ENCODE measurements at places on chromosomes 2 and 18. TPM values are rescaled to one million over a fixed set of nuclear protein-coding genes. Genes with fewer than 3 reads are reported as not detected.

TUBA4B gene
- total RNA-seq = 0.26 TPM

APOB gene
- total RNA-seq = not detected

ALLC gene
- not detected for total RNA-seq

STAT1 gene
- 67.8 TPM for total RNA-seq

ZAP70 gene
- not detected for total RNA-seq

UGT1A5 gene
- total RNA-seq = not detected

DYNAP gene
- not detected for total RNA-seq

MC2R gene
- total RNA-seq = not detected

MERTK gene
- total RNA-seq = 1.4 TPM

CRYGD gene
- not detected for total RNA-seq

GALNT3 gene
- total RNA-seq = not detected

GALNT5 gene
- 2.1 TPM for total RNA-seq

ERMN gene
- total RNA-seq = not detected

TRIM43 gene
- total RNA-seq = not detected

KCNS3 gene
- 1.1 TPM for total RNA-seq

TLX2 gene
- total RNA-seq = 0.30 TPM

SULT1C2 gene
- total RNA-seq = 0.83 TPM

SLC30A3 gene
- 3.8 TPM for total RNA-seq

EPB41L3 gene
- 0.44 TPM for total RNA-seq

NRP2 gene
- 130 TPM for total RNA-seq

UGT1A8 gene
- total RNA-seq = not detected

STON1 gene
- 0.50 TPM for total RNA-seq

TCF7L1 gene
- 10.3 TPM for total RNA-seq

KCNG2 gene
- total RNA-seq = not detected

CLEC4F gene
- total RNA-seq = not detected

UGP2 gene
- total RNA-seq = 92.2 TPM

G6PC2 gene
- total RNA-seq = not detected

ALPG gene
- 0.22 TPM for total RNA-seq

All from A549 treated with RU486 at 1 μM for 4 hours (cell line).